ENCODE measurements at places on chromosomes 2 and 18.

- no peak for DNase-seq
Observed at GRCh38 chr18:61448316-61448715, 115.1 kb downstream of the CDH20 start.

GRCh38 chr2:187586011-187586641 is 31.9 kb upstream of the TFPI start:
- DNase-seq: no peak

- DNase-seq: no peak
Observed at GRCh38 chr18:44871771-44872170, 191.1 kb downstream of the SETBP1 start.

DNA sequence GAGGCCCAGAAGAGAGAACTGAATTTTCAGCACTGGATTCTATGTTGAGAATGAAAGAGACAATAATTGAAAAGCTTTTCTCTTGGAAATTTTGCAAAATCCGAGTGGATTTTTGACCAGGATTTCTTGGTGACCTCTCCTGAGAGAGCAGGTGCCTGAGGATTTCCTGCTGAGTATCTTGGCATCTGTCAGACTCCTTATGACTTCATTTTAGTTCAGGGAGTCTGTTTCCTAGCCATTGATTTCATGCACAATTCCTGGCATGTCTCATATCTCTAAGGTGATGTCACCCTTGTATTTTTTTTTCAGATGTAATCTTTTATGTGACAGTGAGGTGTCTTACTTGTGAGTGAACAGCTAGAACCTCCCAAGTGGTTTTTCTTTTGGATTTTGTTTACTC is 195.9 kb downstream of the NEDD4L start:
- DNase-seq: no peak

GRCh38 chr2:132417430-132418035 is 928 bp downstream of the GPR39 start:
- no peak for DNase-seq

DNA sequence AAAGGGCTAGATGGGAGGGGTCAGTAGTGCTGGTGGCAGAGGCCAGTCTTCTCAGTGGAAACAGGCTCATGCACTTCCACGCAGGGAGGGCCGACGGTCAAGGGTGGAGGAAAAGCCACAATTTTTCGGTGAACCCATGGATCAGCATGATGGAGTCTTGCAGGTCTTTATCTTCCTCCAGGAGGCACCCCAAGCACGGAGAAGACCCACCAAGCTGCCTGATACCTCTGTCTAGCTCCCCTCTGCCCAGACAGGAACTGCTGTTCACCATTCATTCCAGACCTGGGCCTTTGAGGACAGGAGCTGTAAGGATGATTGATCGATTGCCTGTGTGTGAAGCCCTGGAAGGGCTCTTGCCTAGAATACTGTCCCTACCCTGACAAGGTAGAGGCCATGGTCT is 2.8 kb upstream of the LRRFIP1 start:
- no peak for DNase-seq

- DNase-seq: no peak
Observed at GRCh38 chr2:34005901-34006300, 406.8 kb upstream of the FAM98A start.

- no peak for DNase-seq
Observed at GRCh38 chr2:147389218-147389617, 455.6 kb upstream of the ACVR2A start.

DNA sequence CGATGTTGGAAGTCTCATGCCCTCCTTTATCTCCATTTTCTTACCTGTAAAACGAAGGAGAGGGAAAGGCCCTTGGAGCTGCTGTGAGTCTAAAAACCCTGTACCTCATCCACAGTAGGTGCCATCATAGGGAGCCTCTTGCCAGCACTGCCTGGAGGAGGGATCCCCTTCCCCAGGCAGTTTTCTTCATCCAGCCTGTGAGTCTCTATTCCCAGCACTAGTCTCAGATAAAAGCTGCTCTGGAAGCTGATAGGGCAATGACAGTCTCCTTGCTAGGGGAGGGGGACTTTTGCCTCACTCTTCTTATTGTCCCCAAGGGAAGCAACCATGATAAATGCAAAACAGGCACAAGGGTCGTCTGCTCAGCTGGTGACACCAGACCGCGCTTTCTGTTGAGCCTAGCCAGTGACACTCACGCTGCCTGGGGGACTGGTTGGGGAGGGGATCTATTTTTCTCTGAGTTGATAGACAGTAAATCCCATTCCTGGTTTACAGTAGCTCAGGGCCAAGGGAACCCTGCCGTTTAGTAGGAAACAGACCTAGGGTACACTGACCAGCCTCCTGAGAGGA is 139.5 kb upstream of the NABP1 start:
- no peak for DNase-seq

DNA sequence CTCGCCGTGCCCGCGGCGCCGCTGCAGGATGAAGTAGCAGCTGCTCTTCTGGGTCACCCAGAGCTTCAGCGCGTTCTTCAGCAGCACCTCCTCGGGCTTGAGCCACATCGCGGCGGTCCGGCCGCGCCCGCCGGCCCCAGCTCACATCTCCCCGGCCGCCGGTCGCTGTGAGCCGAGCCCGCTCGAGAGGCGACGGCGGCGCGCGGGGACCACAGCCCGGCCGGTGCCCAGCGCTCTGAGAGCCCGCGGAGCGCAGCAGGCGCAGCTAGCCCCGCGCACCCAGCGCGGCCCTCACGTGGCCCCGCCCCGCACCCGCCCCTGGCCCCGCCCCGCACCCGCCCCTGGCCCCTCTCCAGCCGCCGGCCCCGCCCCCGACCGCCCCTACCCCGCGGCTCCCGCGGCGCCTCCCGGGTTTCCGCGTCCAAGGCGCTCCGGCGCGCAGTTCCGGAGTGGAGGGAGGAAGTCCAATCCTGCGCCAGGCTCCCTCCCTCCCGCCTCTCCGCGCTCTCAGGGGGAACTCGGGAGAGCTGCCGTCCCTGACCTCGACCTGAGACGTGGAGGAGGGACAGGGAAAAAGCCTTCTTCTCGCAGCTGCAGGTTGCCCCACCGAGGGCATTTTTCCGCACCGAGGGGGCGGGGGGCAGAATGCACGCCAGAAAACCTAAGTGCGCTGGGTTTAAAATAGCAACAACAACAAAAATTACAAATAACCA is at the start of gene TBC1D8:
Gene TBC1D8, minus strand, starts transcription at position 237 of the 713 bp plus-strand sequence. Its CDS starts 129 bp downstream, at position 108.
- DNase-seq: no peak

- no peak for DNase-seq
Observed at GRCh38 chr2:218444692-218445357, 25.9 kb downstream of the VIL1 start.

DNA sequence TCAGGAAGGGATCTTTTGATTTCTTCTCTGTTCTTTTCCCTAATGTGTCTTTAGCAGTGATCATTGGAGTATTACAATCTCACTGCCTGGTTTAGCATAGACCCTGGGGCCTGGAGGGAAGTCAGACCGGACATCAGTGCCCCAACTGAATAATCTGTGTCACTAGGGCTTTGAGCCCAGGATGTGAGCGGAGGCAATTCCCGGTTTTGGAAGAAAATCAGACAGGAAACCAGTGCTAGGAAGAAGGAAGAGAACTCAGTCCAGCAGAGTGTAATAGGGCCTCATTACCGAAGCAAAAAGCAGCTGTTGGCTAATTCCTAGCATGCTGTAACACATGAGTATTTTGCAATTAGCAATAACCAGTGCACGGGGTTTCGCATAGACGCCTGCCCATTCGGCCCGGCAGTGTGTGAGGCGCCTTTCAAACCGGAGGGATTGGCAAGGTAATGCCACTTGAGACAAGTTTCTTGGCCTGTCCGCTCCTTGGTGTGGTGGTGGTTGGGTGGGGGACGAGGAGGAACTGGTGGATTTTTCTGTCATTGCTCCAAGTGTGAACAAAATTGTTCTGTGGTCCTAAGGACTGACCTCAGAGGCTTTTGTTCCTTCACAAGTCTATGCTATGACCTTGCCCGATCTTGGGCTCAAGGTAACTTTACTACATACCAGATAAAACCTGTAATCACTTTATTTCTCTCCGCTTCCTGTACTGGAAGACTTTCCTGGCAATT is 2.8 kb downstream of the FOSL2 start:
- peak; percentile 30 for DNase-seq

DNA sequence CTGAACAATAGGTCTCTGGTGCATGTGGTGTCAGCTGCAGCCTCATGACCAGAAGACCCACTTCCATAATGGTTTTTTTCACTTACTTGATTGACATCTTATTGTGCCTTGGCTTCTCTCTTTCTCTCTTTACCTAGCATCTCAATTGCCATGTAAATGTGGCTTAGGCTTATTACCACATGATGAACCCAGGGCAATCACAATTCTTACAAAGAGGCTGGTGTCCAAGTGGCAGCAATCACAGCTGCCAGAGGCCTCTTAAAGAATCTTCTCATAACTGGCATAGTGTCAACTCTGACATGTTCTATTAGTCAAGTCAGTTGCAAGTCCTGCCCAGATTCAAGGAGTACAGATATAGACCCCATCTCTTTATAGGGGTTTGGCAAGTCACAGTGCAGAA is 1224.8 kb downstream of the SUCLG1 start:
- DNase-seq: no peak

DNA sequence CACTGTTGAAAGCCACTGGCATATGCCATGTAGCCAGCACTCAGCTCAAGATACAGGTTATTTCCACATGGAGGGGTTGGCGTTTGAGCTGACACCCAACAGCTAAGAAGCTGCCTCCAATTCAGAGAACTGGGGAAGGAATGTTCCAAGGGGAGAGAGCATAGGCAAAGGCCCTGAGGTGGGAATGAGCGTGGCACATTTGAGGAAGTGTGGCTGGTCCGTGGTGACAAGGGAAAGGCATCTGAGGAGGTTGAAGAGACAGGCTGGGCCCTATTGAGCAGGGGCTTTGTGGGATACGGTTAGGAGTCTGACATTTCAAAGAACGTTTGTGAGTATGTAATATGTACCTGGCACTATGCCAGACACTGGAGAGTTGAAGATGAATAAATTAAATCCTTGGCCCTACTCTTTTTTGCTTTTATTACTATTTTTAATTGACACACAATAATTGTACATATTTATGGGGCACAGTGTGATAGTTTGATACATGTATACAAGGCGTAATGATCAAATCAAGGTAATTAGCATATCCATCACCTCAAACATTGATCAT is 27.6 kb upstream of the TMBIM1 start:
- no peak for DNase-seq

DNA sequence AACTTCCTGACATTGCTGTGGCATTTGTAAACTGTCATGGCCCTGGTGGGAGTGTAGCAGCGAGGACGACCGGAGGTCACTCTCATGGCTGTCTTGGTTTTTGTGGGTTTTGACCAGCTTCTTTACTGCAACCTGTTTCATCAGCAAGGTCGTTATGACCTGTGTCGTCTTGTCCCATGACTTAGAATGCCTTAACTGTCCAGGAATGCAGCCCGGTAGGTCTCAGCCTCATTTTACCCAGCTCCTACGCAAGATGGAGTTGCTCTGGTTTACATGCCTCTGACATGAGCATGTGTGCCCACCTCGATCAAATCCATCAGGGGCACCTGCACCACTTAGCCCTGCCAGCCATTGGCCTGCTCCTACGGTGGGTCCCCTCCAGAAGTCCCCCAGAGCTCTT is 32.9 kb upstream of the SLC66A3 start:
- no peak for DNase-seq

DNA sequence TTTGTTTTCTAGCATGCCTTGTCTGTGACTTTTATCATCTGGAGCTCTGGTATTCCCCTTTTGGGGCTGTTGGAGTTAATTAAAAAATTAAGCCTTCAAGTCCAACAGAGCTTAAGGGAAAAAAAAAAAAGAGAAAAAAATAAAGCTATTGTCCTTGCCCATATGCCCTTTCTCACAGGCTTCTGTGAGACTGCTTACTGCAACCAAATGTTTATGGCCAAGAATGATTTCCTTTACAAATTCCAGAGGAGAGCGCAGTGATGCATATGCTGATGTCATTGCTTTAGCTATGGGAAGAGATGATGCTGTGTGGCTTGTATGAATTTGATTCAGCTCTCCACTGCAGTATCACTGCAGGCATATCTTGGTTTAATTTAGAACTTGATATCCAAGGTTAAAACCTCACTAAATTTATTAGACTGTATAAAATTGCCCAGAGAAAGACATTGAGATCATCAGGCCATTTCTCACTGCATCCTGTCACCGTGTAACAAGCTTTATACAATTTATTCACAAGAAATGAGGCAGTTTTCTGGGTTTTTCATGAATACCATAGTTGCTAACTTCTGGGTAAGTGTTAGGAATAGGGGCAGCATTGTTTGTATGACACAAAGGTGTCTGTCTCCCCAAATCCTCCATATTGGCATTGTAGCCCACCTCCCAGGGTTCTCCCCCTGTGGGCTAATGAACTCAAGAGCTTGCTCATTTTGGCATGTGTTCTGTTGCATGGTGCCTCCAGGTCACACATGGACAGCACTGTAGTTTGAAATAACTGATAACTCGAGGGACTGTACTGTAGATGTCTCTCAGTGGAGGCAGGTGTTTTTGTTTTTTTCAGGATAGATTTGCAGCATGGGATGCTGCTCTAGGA is 85.0 kb downstream of the TANC1 start:
- DNase-seq: no peak

DNA sequence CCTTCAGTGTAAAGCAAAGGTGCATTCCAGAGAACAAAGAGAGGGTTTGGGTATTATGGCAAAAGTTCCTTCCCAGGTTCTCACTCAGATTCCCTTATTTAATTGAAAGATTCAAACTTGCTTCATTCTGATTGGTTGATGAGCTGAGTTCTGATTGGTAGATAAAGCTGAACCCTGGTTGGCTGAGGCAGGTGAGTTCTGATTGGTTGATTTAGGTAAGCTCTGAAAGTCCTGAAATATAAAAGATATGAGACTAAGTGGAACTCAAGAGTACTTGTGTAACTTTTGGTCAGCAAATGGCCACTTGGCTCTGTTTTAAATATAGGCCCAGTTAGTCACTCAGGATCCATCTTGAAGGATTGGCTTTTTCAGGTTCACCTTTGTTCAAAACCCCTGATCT is 99.8 kb upstream of the FBXO11 start:
- no peak for DNase-seq

GRCh38 chr2:227115761-227116160 is 48.2 kb downstream of the COL4A4 start:
- no peak for DNase-seq

DNA sequence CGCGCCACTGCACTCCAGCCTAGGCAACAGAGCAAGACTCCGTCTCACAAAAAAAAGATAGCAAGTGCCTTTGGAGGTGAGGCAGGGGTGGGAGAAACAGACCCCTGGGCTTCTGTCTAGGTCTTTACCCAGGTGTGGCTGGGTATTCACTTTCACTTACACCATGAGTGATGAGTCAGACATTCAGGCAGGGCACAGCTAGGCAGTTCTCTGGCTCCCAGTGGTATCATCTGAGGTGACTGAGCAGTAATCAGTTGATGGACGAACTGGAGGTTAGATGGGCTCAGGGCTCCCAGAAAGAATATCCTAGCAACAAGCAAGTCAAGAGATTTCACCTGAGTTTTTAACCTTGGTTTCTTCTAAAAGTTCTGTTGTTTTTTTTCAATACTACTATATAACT is 107.0 kb upstream of the RAB6C start:
- no peak for DNase-seq

DNA sequence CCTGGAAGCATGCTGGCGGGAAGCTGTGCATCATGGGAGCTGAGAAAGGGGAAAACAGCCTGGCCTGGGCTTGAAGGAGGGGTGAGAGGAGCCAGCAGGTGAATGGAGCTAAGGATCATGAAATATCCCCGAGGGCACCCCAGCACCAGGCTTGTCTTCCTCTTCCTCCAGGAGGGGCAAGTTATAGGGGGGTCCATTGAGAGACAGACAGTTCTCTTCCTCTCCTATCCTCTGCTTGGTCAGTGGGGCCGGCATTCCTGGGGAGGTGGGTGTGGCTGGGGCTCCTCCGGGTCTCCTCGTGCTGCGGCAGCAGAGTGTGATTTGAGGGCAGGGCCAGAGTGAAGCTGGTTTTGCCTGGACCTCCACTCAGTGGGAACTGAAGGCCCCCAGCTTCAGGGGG is 78.9 kb downstream of the LIPG start:
- DNase-seq: no peak

- no peak for DNase-seq
Observed at GRCh38 chr2:127155028-127155581, 48.2 kb upstream of the BIN1 start.

Measured in NK-92 treated with Interleukin-12 subunit alpha and Interleukin-12 subunit beta, amount 100 ng/mL, for 24 hours (cell line).